ENCODE measurements at places on chromosomes 12 and 14.
A peak's percentile ranks its signal among the peaks of the same experiment; 100 is the strongest.

DNA sequence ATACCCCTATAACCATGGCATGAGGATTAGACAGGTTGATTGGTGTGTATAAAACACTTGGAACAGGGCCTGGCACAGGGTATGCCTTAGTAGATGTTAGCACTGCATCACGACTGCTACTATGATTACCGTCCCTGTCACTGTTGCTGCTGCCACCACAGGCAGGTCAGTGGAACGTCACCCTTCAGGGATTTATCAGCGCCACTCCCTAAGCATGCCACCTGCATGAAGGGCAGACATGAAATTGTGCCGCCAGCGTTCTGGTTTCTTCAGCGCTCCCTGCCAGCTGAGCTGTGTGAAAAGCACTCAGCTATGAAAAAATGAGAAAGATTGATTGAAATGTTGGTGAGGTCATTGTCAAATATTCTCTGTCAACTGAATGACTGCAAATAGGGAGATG lies 477.0 kb downstream of the DPF3 start:
- DNase-seq = peak; percentile 9

GRCh38 chr14:106790189-106791036 lies 1264.0 kb downstream of the TMEM121 start:
- DNase-seq = peak; percentile 67

GRCh38 chr12:113463746-113464451 lies 7.8 kb downstream of the LHX5 start:
- no peak for DNase-seq

DNA sequence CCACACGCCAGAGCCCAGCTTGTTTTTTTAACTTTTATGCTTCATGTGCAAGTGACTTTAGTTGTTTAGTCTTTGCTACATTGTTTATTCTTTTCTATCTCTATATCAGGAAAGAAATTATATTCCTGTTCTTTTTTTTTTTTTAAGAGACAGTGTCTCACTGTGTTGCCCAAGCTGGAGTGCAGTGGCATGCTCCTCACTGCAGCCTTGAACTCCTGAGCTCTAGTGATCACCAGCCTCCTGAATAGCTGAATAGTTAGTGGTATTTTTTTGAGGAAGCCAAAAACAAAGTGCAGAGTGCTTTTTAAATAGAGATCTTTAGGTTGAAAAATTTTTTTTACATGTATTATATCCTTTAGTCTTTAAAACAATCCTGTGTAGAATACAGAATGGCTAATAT lies 58.2 kb downstream of the ETNK1 start:
- no peak for DNase-seq

DNA sequence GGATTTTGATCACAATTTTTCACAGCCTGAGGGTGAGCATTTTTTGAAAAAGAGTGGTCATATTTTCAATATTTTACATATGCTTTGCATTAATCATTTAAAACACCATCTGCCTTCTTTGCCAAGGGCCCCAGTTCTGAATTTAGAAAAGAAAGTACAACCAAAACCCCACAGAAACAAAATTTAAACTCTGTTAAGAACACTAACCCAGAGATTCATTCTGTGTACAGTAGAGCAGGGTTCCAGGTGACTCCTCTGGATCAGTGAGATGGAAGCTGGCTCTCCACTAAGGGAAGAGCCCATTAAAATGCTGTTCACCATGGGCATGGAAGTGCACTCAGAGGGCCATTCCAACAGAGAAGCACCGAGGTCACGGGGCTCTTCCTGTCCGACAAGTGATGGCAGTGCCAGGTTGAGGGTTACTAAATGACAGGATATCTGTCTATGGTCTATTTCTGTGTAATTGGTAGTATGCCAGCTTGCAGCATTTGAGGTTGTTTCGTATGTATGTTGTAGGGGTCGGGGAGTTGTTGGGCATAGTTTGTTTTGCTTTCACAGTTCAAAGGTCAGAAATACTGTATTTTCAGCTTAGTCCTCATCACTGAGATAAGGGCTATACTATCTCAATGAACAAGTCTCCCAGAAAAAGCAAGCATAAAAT lies 95.9 kb downstream of the SLC35F4 start:
- no peak for DNase-seq

GRCh38 chr14:50944647-50945413 lies 547 bp upstream of the PYGL start:
- DNase-seq = peak; percentile 53

DNA sequence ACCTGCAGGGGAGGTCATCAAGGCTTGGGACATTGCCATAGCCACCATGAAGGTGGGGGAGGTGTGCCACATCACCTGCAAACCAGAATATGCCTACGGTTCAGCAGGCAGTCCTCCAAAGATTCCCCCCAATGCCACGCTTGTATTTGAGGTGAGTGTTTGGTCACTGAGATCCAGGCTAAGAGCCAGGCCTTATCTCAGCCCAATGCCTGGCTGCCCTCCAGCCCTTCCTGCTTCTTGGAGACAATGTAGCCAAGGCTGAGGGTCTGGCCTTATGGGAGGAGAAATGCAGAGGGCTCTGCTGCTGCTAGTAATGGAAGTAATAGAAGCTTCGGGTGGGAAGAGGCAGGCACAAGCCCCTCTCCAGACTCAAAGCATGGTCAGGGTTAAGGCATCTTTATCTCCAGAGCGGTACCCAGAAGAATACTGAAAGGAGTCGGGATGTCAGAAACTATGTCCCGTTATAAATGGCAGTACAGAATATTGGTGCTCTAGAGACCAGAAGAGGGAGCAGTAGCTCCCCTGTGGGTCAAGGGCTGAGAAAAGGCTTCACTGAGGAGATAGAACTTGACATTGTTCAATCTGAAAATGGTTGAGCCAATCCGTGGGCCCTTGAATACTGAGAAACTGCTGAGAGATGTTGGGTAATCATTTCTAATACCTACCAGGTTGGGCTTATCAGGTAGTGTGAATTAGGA lies 3.1 kb downstream of the FKBP4 start:
- DNase-seq = no peak

- peak; percentile 13 for DNase-seq
Measured at GRCh38 chr12:90679674-90680073, 275.3 kb downstream of the CCER1 start.

DNA sequence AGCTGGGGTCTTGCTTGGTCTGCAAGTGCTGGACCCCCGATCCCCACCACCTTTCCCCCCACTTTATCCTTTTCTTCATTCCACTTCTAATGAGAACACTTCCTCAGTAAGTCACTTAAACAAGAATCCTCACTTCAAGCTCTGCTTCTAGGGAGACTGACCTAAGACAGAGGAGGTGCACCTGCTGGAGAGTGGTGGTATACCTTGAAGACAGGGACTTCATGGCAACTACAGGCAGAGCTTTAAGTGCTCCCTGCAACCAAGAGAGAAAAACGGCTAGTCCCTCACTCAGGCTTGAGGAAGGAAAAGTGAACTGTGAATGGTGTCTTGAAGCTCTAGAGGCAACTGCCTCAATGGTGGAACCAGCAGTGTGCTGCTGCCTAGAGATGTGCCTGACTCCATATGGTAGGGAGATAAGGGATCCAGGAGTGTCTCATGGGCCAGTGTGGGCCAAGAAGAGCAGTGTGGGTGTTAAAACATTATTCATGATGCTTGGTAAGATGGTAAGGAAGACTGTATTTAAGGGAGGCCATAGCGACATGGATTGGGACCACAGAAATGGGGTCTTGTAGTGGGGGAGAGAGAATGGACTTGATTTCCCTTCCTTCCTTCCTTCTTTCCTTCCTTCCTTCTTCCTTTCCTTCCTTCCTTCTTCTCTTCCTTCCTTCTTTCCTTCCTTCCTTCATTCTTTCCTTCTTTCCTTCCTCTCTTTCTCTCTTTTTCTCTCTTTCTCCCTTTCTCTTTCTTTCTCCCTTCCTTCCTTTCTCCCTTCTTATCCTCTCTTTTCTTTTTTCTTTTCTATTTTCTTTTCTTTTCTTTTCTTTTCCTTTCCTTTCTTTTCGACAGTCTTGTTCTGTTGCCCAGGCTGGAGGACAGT lies 96.2 kb upstream of the NAP1L1 start:
- peak; percentile 11 for DNase-seq

Measured in HT-29 (cell line).